GM12878 (cell line): ENCODE measurements at places on chromosomes 2 and 18. TPM values are rescaled to one million over a fixed set of nuclear protein-coding genes. Genes with fewer than 3 reads are reported as not detected.

DNA sequence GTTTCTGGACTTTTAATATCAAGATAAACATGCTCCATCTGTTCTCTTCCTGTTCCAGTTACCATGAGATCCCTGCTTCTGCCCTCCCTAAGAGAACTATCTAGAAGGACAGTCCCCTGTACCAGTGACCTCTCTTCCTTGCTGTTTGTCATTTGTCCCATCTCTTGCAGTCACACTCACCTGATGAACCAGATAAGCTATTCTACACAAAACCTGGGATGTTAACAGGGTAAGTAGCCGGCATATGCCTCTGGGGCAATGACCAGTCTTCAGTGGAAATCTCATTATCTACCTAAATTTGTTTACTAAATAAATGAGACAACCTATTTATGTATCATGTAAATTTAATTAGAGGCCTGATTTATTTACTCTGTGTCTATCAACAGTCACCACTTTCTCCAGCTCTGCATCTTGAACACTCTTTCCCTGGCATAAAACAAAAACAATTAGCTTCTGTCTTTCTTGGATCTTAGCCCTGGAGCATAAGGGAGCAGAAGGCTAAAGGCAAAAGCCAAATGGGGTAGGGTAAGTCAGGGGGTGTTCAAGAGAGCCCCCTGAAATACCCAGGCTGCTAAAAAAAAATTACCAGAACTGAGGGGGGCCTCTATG is 337.7 kb downstream of the ALK start:
- no peak for DNase-seq

DNA sequence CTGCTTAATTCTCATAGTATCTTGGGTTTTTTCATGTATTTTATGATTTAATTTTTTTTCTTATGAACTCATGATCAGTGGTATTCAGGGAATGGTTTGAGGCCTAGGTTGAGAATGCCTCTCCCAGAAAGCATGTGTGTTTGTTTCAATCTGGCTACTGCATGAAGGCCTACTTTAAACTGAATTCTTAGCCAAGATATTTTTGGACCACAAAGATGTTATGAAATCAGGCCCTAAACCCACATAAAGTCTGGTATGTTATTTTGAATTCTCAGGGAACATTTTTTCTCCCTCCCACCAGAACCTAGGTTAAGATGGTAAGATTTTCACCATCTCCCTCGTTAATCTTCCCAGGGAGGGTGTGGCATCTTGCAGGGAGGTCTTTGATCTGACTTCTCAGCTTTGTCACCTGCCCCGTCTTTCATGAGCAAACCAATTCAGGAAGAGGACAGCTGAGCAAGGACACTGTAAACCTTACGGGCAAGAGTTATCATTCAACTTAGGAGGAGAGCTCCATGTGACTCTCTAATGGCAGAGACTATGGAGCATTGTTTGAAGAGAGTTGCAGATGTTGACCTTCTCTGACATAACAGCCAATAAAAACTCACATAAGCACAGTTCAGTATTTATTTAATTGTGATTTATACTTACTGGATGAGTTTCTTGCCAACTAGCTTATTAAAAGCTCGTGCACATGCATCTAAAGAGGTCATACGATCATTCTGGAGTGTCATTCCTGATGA is 21.3 kb upstream of the ACKR3 start:
- no peak for DNase-seq

EIF2B4 gene
- total RNA-seq: 27.6 and 28.4 TPM in 2 replicates

PTPRM gene
- 1.2 and 1.3 TPM in 2 replicates for total RNA-seq

TRABD2A gene
- 5.0 and 5.7 TPM in 2 replicates for total RNA-seq

GRCh38 chr2:75565472-75566462 is 5.0 kb upstream of the EVA1A start:
- no peak for DNase-seq

TBR1 gene
- not detected in 2 replicates for total RNA-seq

DNA sequence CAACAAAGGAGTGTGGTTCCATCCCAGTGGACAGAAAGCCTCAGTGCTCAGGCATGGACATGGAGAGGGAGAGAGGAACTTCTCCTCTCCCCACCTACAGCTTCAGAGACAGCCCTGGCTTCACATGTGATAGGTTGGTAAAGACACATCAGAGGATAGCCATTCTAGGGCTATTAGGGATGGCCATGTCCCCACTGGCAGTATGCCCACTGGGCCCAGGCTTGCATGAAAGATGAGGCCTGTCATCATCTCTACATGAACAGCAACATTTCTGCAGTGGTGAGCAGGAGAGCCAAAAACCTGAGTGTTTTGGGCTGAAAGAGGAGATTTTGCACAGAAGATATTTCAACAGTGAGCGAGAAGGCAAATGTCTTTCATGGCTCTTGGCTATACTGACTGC is 517.2 kb downstream of the NR4A2 start:
- no peak for DNase-seq
